ENCODE measurements at places on chromosomes 12 and 14. TPM values are rescaled to one million over a fixed set of nuclear protein-coding genes. Genes with fewer than 3 reads are reported as not detected.
A peak's percentile ranks its signal among the peaks of the same experiment; 100 is the strongest.

SMCO2 gene
- total RNA-seq = 0.91 TPM

CPNE6 gene
- not detected for total RNA-seq

PRIMA1 gene
- not detected for total RNA-seq

DIO2 gene
- total RNA-seq = not detected

RASAL1 gene
- not detected for total RNA-seq

SLC25A47 gene
- not detected for total RNA-seq

SMIM41 gene
- total RNA-seq = not detected

FBXW8 gene
- total RNA-seq = 12.8 TPM

SRRM4 gene
- total RNA-seq = not detected

SLC4A8 gene
- 9.1 TPM for total RNA-seq

CLEC2A gene
- total RNA-seq = not detected

- DNase-seq = no peak
Measured at GRCh38 chr12:132765361-132765760, 3.7 kb upstream of the ANKLE2 start.

DNA sequence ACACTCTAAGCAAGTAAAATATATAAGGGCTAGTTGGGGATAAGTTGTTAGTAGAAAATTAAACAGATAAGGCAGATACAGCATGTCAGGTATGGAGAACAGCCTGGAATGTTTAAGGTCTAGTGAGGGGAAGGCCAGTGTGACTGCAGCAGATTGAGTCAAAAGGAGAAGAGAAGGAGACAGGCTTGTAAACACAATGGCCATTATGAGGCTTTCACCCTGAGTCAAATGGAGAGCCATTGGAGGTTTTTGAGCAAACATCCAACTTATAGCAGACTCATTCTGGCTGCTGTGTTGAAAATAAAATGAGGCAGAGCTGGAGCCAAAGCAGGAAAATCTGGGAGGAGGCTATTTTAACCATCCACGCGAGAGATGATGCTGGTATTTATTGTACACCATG lies 142.0 kb downstream of the DUSP6 start:
- no peak for DNase-seq

DNA sequence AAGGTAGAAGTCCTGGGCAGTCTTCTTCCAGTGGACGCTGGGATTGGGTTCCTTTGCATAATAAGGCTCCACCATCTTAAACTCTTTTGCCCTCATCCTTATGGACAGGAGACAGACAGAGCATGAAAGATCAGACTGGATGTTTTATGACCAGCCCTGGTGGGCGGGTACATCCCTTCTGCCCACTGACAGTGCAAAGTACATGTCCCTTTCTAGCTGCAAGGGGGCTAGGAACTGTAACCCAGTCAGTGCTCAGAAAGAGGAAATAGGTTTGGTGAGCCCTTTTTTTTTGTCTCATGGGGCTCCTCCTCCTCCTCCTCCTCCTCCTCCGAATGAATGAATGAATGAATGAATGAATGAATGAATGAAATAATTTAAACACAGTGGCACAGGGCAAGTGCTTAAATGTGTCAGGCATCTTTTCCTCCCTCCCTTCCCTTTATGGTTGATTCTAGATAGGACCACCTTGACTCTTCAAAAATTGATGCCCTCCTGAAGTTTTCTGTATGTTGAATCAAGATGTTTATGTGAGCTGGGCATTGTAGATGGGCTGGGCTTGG lies 36.4 kb upstream of the HNF1A start:
- no peak for DNase-seq

DNA sequence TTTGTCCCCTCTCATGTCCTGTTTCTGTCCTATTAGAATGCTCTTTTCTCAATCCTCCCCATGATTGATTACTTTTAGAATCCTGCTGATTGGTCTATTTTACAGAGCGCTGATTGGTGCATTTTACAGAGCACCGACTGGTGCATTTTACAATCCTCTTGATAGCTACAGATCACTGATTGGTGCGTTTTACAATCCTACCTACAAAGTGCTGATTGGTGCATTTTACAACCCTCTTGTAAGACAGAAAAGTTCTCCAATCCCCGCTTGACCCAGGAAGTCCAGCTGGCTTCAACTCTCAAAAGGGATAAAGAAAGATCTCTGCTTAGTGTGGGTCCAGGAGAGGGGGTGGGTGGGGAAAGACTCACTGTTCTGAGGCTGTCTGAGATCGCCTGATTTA lies 71.3 kb downstream of the DHRS2 start:
- no peak for DNase-seq

- DNase-seq = no peak
Measured at GRCh38 chr14:22265319-22266141, 323.5 kb downstream of the DAD1 start.

DNA sequence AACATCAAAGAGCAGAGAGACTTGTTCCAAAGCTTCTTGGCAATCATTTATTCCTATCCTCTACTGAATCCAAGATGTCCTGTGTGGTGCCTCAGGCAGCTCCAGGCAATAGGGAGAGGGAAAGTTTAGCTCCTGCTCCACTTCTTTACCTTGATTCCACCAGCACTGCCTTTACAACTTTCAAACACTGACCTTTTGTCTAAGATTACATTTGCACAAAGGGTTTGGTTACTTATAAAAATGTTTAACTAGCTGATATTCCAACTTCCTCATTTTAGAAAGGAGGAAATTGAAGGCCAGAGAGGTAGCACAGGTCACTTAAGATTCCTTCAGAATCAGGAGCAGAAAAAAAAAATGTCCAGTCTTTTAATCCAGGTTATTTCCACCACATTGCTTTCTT lies 192.7 kb downstream of the BTG1 start:
- DNase-seq = no peak

DNA sequence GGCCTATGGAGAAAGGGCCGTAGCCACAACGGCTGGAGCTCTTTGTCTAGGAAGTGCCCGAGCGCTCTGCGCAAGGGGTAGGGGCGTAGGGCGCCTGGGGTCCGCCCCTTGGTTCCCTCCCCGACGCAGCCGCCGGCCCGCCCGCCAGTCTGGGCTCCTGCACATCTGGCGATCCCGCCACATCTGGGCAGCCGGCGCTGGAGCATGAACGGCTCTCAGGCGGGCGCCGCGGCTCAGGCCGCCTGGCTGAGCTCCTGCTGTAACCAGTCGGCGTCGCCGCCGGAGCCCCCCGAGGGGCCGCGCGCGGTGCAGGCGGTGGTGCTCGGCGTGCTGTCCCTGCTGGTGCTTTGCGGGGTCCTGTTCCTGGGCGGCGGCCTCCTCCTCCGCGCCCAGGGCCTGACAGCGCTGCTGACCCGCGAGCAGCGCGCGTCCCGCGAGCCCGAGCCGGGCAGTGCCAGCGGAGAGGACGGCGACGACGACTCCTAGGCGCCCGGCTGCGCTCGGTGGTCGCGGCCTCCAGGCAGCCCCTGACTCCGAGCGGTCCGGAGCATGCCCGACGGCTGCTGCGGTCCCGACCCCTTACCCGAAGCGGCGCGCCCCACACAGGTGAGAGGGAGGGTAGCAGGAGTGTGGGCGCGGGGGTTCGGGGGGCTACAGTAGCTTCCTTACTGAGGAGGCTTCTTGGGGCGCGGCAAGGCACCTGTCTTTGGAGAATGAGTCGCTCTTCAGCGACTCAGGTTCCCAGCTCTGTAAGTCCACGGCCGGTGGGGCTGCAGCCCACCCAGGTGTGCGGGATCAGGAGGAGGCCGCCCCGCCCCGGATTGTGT lies at the start of gene SMIM41:
Gene SMIM41, plus strand, starts transcription at position 129 of the 827 bp plus-strand sequence. Its CDS starts 76 bp downstream, at position 205.
- DNase-seq = no peak

DNA sequence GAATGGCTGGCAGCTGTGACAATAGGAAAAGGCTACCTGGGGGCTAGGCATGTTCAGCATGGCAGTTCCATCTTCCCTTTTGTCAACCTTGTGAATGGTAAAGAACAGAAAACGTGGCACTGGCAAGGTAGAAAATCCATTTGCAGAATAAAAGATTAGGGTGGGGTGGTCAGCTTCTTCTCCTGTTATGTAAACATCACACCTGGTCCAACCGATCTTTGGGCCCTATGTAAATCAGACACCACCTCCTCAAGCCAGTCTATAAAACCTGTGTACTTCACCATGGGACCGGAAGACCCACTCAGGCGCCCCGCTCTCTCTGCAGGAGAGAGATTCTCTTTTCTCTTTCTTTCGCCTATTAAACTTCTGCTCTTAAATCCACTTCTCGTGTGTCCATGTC lies 19.6 kb upstream of the TMEM30B start:
- DNase-seq = no peak

DNA sequence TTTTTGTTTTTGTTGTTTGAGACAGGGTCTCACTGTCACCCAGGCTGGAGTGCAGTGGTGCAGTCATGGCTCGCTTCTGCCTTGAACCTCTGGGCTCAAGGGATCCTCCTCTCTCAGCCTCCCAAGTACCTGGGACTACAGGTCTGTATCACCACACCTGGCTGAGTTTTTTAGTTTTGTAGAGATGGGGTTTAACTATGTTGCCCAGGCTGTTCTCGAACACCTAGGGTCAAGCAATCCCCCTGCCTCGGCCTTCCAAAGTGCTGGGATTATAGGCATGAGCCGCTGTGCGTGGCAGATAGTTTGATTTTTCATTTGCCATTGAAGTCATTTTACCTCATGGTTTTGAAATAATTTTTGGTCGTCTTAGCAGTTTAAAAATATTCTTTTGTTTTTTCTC lies 94.3 kb upstream of the EIF5 start:
- DNase-seq = no peak

DNA sequence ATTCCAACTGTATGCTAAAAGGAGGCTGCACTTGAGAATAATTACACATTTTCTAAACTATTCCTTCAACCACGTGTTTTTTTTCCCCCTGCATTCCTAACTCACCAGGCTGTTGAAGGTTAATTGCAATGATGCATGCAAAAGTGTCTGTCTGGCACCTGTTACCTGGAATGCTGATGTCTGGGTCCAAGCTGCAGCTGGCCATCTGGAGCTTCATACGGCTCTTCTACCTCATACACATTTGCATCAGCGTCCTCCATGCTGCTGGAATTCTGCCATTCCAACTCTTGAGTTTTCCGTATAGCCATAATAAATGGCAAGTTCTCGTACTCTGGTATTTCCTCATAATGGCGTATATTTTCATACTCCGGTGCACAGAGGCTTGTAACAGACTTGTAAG lies 8.6 kb downstream of the FGD6 start:
- no peak for DNase-seq

- DNase-seq = no peak
Measured at GRCh38 chr14:47596860-47597259, 78.5 kb downstream of the MDGA2 start.

- DNase-seq = peak; percentile 56
Measured at GRCh38 chr14:25132732-25133422, 82.9 kb upstream of the STXBP6 start.

GRCh38 chr12:98894412-98895085 lies 249.5 kb downstream of the APAF1 start:
- DNase-seq = no peak

- DNase-seq = no peak
Measured at GRCh38 chr12:105596731-105597130, 266.2 kb downstream of the C12orf75 start.

DNA sequence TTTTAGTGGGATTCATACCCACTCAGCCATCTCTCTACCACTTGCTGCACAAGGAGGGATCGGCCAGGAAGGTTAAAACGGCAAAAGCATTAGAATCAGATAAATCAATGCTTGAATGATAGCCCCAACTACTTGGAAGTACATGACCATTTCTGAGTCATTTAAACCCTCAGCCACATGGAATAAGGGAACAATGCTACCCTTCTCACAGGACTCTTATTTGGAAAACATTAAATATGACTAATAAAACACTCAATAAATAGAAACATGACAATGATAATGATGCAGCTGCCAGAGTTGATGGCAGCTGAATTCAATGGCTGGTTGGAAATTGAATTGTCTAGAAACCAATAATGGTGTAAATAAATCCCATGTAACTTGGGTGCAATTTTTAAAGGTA lies 165.4 kb downstream of the FLRT2 start:
- no peak for DNase-seq

- no peak for DNase-seq
Measured at GRCh38 chr12:49548822-49549648, 10.2 kb downstream of the KCNH3 start.

GRCh38 chr14:78697341-78697740 lies 527.2 kb downstream of the NRXN3 start:
- DNase-seq = no peak

GRCh38 chr14:96461950-96462798 lies 40.0 kb upstream of the PAPOLA start:
- DNase-seq = no peak

GRCh38 chr14:94936401-94936892 lies 166.5 kb upstream of the GSC start:
- DNase-seq = no peak

DNA sequence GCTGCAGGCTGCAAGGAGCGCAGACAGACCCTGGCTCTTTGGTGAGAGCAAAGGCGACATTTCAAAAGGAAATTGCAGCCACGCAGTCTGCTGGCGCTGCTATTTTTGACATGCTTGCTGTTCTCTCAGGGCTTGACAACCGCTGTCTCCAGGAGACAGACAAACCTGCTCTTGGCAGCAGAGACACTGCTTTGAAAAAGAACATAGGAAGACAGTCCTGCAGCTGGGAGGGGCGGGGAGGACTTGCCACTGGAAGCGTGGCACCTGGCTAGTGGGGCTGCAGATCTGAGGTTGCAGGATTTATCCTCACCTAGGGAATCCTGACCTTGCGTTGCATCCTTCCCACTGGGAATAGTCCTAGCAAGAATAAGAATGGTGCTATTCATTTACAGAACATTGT lies 91.8 kb upstream of the KCNA1 start:
- DNase-seq = no peak

DNA sequence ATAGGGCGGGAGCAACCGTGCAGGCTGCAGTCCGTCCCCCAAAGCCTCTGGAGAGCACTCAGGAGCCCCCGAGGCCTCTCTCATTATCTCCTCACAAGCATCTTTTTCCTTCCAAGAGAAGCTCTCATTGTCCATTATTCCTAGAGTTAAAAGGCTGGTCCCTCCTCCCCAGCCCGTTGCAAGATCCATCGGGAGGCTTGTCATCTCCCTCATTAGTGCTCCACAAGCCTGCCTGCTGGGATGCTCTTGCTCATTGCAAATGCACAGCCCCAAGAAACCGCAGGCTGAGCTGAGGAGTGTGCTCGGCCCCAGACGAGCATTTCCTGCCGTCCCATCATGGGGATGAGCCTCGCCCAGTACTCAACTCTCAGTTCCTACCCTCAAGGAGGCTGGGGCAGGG lies 23.3 kb downstream of the NUAK1 start:
- DNase-seq = no peak

- DNase-seq = peak; percentile 91
Measured at GRCh38 chr12:12439636-12440035, 82.8 kb downstream of the BORCS5 start.

- DNase-seq = no peak
Measured at GRCh38 chr14:75794615-75795038, 133.6 kb downstream of the TTLL5 start.

Data from activated CD8-positive, alpha-beta memory T cell treated with anti-CD3 and anti-CD28 coated beads, Interleukin-2, amount 10 ng/mL, durations not matched to agents 7 days and 5 days (primary cell).